ENCODE measurements at places on chromosomes 7 and 10. TPM values are rescaled to one million over a fixed set of nuclear protein-coding genes. Genes with fewer than 3 reads are reported as not detected.

Gene CTAGE8
- not detected for total RNA-seq

Gene TACC2
- 25.1 TPM for total RNA-seq

Gene CXCL12
- 8.1 TPM for total RNA-seq

Gene RNF148
- not detected for total RNA-seq

Gene TCERG1L
- total RNA-seq, result not detected

Gene ZYX
- 82.6 TPM for total RNA-seq

- no peak for DNase-seq
Measured at GRCh38 chr10:104641187-104641936, at the start of gene SORCS3. TSS of gene SORCS3 (plus strand) at chr10:104641290.

DNA sequence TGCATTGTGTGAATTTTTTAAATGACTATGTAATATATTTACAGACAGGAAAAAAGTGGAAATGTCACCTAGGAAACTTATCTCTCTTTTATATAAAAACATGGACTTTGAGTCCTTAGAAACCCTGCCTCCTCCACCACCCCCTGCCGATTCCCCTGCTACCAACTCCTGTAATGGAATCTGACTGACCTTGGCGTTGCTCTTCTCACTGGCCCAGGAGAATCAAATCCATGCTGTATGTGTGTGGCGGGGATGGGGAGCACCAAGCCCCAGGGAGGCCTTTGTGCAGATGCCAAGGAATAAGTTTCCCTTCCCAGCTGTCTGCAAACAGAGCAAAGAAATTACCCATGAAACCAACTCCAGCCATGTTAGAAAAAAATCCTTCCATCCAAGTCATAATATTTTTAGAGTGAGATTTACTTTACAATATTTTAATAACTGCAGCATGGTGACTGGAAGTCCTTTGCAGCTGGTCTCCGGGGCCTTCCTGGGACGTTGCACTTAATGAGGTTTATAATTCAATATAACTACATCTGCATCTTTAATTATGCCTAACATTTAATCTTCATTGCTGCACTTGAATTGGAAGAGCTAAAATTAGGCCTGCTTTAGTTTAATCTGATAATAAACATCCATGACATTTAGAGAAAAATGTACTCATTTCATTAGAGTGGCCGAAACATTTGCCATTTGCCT lies 111.4 kb upstream of the CACUL1 start:
- peak; percentile 18 for DNase-seq

GRCh38 chr7:30618080-30618676 lies 23.5 kb downstream of the GARS1 start:
- no peak for DNase-seq

GRCh38 chr7:41268878-41269277 lies 434.0 kb downstream of the INHBA start:
- DNase-seq, result no peak

- DNase-seq, result peak; percentile 82
Measured at GRCh38 chr7:91165006-91165845, 99.0 kb upstream of the FZD1 start.

DNA sequence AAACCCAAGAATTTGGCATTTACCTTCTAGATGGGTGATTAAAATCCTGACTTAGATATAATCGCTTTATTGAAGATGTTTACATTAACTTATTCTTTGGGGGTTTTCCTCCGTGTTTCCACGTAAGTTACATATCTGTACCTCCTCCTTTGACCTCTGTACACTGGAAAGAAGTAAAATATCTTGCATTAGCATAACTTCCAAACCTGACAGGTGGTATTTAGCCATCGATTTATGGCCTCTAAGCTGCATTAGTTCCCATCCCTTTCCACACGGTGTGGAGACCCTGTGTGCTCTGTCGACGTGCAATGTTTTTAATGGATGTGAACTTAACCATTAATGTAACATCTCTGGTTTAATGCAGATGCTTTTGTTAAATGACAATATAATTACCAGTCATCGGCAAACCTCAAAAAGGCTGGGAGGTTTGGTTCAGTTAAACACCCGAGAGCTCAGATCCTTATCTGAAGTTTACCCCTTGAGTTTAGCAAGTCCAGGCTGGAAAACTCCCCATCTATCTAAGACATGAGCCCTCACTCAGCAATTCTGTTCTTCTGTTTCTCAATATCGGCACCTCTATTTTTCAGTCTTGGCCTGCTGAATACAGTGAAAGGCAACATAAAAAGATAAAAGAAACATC lies 295.2 kb downstream of the GATA3 start:
- DNase-seq, result no peak

DNA sequence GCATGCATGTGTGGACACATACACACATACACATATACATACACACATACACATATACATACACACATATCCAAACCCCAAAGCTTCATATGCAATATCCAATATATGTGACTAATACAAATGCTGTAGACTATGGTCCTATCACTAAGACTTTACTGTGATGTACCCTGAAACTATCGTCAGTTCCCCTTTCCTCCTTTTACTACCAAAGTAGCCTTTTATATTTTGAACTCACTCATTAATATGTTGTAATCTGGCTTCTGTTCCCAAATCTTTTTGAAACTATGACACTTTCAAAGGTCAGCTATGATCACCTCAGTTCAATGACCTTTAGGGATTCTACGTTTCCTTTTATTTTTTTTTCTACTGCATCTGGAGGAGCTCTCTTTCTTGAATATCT lies 64.8 kb upstream of the TFEC start:
- no peak for DNase-seq

DNA sequence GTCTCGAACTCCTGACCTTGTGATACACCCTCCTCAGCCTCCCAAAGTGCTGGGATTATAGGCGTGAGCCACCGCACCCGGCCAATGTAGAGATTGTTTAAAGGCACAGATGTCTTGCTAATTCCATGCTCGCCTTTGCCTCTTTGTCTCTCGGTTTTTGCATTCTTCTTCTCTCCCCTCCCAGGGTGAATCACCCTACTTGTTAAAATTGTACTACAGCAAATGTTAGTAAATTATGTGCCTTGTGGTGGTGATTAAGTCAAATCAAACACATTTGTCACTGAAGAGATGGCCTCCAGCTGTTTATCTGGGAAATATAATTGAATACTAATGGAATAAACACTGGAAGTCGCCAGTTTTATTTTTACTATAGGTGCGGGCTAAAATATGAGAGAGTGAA lies 384.4 kb upstream of the AUTS2 start:
- DNase-seq, result no peak

DNA sequence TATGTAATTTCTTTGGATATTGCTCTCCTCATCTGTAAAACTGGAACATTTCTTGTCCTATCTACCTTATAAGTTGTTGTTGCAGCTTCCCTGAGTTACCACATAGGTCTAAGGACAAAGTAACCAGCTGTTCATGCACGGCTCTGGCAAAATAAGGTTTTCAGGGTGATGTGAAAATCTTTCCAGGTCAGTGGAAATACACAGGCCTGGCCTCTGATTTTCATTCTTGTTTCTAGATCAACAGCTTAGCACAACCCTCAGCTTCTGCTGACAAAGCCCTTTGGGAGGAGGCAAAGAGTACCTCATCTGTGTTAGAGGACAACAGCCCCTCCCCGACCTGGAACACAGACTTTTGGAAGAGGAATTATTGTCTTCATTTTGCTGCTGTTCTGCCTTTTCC lies 117.5 kb upstream of the AGK start:
- no peak for DNase-seq

GRCh38 chr10:34628174-34628796 lies 186.8 kb downstream of the PARD3 start:
- peak; percentile 74 for DNase-seq

GRCh38 chr7:101816595-101817470 lies 593 bp upstream of the CUX1 start:
- DNase-seq, result peak; percentile 69

Measured in myocyte (in vitro differentiated cells).